ENCODE measurements at places on chromosomes 5 and 9.

- no peak for DNase-seq
Observed at GRCh38 chr9:133374612-133375115, 1.2 kb downstream of the SURF4 start.

DNA sequence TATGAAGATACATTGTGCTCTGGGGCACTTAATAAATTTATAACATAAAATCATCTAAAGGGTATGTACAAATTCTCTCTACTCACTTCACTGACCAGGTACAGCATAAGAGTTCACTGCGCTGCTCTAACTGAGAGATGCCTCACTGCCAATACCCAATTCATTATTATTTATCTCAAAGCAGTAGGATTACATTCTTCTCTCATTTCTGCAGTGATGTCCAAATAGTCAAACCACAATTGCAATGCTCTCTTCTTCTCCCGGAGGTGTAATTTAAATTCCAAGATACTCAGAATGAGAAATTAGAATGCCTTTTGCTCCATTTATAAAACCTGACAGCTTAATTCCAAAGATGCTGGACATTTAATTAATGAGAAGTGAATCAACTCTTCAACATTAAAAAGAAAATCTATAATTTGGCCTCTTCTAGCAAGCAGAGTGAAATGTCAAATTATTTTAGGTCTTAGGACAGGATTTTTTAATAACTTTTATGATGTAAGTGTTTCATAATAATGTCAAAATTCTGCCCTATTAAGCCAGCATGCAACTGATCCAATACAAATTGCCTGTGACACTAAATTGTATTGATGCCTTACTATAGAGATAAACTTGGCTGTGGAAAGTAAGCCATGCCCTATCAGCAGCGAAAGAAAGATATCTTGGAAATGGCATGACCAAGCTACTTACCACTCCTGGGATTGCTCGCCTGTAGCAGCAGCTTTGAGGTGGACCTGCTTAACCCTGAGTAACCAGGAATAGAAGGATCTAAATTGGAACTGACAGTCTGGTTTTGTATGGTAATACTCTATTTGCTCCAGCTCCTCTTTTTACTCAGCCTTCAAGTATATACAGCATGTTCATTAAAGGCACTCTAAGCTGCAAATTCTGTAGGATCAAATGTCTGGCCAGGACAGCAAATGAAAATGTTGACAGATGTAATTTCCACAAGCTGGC is 374.2 kb upstream of the TYRP1 start:
- DNase-seq: no peak

DNA sequence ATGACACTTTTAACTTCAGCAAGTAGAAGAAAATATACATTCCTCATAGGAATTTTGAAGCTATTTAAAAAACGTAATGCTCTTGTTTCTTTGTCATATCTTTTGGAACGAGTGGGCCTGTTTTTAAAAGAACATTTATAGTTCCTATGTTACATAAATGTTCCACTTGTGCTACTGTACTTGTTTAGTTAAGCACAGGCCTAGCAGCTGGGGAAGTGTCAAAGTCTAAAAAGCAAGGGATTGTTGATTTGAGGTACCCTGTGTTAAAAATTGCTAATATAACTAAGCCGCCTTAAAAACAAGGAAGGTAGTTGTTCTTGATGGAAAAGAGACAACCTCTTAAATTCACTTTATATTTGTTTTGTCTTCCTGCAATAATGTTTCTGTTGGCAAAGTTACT is 27.2 kb upstream of the ELL2 start:
- no peak for DNase-seq

- no peak for DNase-seq
Observed at GRCh38 chr9:122113574-122113973, 20.5 kb upstream of the TTLL11 start.

- no peak for DNase-seq
Observed at GRCh38 chr5:14059810-14060209, 83.3 kb upstream of the TRIO start.

DNA sequence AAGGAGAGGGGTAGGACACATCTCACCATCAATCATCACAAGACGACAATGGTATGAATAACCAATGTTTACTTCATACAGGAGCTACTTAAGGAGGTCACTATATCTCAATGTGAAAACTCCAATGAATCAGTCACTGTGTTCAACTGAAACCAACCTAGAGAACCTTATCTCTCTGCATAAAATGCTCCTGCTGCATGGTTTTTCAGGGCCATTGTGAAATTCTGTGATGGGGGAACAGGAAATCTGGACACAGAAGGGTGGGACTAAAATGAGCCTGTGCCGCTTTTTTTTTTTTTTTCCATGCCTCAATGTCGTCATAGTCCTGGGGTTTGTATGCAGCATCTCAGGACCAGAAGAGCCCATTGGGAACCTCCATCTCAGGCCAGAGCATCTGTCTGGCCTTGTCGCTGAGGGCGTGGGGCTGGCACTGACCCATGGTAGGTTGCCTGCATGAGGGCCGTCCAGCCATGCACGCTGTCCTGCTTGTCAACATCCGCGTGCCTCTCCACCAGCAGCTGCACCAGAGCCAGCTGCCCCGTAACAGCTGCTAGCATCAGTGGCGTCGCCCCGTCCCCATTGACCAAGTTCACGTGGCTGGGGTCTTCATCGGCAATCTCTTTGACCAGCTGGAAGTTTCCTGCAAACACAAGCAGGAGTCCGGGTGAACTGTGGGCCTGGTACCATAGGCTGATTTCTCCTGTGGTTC is 12.7 kb downstream of the ANKS6 start:
- no peak for DNase-seq

DNA sequence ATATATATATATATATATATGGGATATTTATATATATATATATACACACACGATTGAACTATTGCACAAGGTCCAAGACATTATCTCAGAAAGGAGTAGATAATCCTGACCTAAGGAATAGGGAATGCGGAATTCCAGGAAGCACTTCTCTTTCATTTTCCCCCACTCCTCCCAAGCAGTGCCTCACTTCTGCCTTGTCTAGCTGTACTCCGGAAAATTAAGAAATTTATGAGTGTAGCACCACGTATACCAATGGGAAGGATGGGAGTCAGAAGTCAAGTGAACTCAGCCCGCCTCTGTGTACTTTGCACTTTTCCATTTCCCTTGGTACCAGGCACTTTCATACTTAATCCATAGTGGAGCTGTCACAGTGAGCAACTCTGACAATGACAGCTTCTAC is 10.9 kb downstream of the SLC36A1 start:
- no peak for DNase-seq

GRCh38 chr9:84436386-84437109 is 96.0 kb upstream of the SLC28A3 start:
- DNase-seq: no peak

- DNase-seq: no peak
Observed at GRCh38 chr5:132501961-132502931, 11.7 kb upstream of the IRF1 start.

GRCh38 chr5:75048457-75048953 is 3.9 kb downstream of the GCNT4 start:
- DNase-seq: no peak

GRCh38 chr9:137048655-137049543 is 2.9 kb upstream of the NPDC1 start:
- DNase-seq: no peak

DNA sequence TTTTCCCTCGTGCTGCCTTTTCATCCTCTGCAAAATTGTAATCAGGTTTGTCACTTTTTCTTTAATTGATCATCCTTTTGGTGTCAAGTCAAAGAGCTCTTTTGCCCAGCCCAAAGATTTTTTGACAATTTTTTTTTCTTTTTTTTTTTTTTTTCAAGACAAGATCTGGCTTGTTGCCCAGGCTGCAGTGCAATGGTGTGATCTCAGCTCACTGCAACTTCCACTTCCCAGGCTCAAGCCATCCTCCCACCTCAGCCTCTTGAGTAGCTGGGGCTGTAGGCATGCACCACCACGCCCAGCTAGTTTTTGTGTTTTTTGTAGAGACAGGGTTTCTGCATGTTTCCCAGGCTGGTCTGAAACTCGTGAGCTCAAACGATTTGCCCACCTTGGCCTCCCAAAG is 36.7 kb downstream of the CDK7 start:
- no peak for DNase-seq

GRCh38 chr9:105006514-105006913 is 78.6 kb upstream of the ABCA1 start:
- no peak for DNase-seq

- no peak for DNase-seq
Observed at GRCh38 chr5:121853850-121854249, 2.2 kb downstream of the FTMT start.

DNA sequence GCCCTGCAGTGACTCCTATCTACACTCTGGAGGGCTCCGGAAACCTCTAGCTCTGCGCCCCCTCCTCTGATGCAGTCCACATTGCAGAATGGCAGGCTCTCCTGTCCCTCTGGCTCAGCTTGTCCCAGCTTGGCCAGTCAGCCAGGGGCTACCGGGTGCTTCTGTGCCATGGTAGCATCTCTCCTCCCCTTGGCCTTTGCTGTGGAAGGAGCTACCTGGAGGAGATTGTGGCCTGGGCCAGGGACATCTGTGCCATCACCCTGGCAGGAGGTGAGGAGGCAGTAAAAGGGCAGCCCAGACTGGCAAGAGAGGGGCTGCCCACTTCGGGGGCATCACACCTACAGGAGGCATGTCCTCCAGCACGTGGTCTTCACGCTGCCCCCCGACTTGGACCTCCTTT is 38.1 kb upstream of the FCN1 start:
- DNase-seq: no peak

DNA sequence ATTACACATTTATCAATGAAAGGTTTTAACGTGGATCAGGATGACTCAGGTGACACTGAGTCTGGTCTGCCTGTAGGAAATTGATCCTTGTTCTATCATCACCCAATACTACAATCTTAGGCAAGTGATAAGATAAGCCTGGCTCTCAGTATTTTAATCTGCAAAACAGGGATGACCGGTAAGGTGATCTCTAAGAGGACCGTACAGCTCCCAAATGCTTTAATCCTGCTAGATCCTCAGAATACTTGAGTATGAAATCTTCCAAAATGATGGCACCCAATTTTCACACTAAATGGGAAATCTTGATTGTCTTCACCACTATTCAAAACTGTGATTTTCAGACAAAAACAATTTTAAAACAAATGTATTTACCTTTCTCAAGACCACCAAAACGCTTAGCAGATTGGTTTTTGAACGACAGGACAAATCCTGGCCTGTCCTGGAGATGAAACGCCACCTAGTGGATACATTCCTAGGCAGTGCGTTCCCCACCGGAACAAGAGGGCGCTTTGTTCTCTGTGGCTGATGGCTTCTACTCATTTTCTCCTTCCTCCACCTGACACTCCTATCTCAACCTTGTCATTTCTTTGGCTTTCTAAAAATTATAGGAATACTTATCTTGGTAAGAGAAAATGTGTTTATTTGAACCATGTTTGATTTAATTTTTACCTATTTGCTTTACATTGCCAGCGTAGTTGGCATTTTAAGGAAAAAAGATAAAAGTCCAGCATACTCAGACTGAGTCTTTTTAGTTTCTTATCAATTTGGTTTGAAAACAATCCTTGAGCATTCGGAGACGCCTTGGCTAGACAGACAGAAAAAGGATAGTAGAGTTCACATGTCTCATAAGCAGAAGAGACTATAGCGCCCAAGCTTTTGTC is 41.2 kb upstream of the VCAN start:
- DNase-seq: peak; percentile 27

- DNase-seq: no peak
Observed at GRCh38 chr5:176812269-176813259, 2.2 kb downstream of the UNC5A start.

GRCh38 chr5:67221487-67222242 is 25.1 kb upstream of the CD180 start:
- DNase-seq: no peak

GRCh38 chr5:64865662-64866061 is 96.9 kb downstream of the CWC27 start:
- no peak for DNase-seq

DNA sequence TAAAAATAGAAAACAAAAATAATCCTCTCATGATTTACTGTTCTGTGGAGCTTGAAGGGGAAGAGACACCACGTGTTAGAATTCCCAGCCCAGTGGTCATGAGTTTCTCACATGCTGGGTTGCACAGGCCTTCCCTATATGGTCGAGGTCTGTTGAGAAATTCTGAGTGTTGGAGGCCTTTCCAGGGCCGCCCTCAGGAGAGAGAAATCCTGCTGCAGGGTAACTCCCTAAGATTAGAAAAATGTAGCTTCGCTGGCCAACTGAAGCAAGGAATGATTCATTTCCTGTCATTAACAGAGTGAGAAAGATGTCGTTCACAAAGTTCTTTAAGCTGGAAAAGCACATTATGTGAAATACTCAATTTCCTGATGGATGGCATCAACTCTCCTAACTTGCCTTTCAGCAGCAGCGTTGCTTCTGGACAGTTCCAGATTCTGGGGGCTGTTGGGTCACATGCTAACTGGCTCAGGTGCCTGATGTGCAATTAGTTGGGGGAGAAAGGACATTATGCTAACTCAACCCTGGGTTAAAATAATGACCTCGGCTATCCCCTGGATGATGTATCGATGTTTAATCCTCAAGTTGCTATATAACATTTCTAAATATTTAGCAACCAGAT is 104.8 kb upstream of the CD180 start:
- no peak for DNase-seq

DNA sequence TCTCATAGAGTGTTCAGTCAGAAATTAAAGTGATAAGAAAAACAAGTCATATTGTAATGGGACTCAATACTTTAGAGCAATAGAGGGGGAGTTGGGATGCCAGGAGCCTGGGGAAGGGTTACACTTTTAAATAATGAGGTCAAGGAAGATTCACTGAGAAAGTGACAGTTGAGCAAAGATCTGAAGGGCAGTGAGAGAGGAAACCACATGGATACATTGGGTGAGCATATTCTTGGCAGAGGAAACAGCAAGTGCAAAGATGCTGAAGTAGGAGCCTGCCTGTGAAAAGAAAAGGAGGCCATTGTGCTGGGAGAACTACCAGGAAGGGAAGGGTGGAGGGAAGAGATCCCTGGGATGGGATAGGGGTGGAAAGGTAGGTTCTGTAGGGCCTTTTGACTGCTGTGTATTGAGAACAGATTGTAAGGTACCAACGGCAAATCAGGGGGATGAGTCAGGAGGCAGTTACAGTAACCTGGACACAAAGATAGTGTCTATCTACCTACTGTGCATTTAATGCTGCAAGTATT is 79.4 kb downstream of the PAM start:
- DNase-seq: no peak

GRCh38 chr9:14616188-14616982 is 76.8 kb downstream of the ZDHHC21 start:
- no peak for DNase-seq

DNA sequence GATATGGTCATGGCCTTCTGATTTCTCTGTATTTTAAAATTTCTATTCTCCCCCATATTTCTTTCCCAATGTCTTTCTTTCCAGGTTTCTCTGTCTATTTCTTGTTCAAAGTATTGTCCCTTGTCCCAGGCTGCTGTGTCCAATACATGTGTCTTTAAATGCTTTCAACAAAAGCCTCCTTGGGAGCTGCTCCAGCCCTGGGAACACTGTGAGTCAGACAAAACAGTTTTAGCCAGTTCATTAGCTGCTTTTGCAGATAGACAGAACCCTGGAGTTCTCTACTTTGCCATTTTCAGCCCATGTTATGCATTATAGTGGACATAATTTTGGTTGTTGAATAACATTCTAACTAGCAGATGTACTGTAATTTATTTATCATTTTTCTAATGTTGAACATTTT is 20.5 kb upstream of the JAK2 start:
- DNase-seq: no peak

- DNase-seq: no peak
Observed at GRCh38 chr5:64595031-64595855, 89.4 kb downstream of the RGS7BP start.

Measured in stimulated activated CD4-positive, alpha-beta T cell treated with anti-CD3 and anti-CD28 coated beads, TNF-alpha, amount 100 ng/mL, for 24 hours (primary cell).